HEK293T (cell line): ENCODE measurements at places on chromosomes 6 and 20.

- DNase-seq: no peak
Observed at GRCh38 chr6:26121141-26122004, 34.1 kb downstream of the HFE start.

DNA sequence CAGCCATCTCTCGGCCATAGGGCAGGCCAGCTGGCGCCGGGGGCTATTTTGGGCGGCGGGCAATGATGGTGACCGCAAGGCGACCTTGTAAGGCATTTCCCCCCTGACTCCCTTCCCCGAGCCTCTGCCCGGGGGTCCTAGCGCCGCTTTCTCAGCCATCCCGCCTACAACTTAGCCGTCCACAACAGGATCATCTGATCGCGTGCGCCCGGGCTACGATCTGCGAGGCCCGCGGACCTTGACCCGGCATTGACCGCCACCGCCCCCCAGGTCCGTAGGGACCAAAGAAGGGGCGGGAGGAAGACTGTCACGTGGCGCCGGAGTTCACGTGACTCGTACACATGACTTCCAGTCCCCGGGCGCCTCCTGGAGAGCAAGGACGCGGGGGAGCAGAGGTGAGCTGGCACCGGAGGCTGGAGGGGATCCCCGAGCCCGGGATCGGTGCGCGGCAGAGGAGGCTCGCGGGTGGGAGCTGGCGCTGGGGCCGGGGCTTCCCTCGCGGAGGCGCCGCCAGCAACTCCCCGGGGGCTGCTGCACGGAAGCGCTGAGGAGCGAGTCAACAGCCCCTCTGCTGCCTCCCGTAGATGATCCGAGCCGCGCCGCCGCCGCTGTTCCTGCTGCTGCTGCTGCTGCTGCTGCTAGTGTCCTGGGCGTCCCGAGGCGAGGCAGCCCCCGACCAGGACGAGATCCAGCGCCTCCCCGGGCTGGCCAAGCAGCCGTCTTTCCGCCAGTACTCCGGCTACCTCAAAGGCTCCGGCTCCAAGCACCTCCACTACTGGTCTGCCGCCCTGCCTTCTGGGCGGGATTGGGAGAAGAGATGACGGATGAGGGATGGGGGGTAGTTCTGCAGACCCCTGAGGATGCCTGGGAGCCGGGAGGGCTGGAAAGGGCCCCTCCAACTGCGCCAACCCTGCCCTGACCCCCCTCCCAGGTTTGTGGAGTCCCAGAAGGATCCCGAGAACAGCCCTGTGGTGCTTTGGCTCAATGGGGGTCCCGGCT is at the start of the genes CTSA and NEURL2:
Gene CTSA, plus strand, starts transcription at position 351 of the 999 bp plus-strand sequence. Its CDS starts 234 bp downstream, at position 585.
Gene NEURL2, minus strand, starts transcription at position 224 of the 999 bp plus-strand sequence. Its CDS starts 217 bp downstream, at position 7.
- DNase-seq: peak; percentile 89

GRCh38 chr20:21693322-21693721 is 12.1 kb upstream of the PAX1 start:
- peak; percentile 50 for DNase-seq

DNA sequence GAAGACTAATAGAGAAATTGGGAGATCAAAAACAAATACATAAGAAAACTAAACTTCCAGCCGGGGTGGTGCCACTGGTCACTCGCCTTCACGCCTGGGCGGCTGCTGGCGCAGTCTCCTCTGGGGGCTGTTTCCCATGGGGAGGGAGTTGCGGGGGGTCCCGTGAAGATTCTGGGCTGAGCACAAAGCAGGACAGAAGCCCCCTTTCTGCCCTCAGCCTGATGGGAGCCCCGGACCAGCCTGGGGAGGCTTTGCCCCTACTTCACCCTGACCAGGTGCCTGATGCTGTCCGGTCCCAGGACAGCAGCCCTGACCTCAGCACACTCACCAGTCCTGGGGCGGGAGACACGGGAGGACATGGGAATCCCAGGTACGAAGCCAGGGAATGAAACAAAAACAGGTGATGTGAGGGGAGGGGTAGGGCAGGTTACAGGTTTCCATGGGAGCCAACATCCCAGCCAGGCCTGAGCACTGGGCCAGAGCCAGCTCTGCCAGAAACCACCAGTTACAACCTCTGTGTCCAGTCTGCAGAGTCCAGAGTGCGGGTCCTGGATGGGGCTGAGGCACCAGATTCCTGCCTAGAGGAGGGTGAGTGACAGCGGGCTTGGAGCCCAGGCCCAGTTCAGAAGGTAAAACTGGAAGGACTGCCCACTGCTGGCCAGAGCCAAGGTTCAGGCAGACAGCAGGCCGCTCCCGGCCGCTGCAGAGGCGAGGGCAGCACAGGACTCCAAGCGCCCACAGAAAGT is 326.4 kb downstream of the TAF4 start:
- DNase-seq: no peak

DNA sequence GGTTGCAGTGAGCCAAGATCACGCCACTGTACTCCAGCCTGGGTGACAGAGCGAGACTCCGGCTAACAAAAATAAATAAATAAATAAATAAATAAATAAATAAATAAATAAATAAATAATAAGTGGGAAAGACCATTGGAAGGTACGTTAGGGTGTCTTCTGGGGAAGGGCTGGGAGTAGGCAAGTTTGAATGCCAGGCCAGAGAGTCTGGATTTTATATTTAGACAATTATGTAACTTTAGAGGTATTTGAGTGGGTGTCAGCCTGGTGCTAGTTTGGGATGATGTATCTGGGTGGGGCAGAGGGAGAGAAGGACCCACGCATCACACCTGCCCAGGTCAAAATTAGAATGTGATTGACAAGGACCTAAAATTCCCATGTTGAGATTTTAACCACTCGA is 108.5 kb upstream of the PRND start:
- DNase-seq: no peak

GRCh38 chr6:22754061-22754460 is 184.7 kb downstream of the HDGFL1 start:
- DNase-seq: no peak

- DNase-seq: no peak
Observed at GRCh38 chr6:52360601-52361413, 1.1 kb upstream of the PAQR8 start.

DNA sequence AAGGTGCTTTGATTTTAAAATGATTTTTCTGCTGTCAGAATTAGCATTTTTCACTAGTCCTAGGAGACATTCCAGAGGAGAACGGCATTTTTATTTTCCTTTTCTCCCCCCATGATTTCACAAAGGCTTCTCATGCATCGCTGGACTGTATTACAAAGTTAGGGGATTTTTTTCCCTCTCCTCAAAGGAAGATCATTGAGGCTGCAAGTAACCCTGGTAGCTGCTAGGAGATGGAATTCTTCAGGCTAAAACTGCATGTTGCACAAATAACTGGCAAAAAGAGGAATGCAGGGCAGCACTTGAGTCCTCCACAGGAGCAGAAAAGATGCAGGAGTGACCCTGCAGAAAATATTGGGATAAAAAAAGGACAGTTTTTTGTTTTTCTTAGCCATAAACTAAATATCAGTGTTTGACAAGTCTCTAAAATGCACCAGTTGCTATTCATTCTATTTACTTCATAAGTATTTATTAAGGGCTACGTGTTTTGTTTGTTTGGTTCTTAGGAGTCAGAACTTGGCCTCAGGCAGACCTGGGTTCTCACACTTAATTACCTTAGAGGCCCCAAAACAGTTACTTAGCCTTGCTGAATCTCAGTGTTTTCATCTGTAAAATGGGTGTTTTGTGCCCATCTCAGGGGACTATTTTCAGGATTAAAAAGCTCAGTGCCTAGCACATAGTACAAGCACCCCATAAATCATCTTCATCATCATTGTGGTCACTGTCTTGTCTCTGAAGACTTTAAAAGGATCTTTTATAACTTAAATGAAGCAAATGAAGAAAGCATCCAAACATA is 144.5 kb upstream of the ID4 start:
- no peak for DNase-seq

DNA sequence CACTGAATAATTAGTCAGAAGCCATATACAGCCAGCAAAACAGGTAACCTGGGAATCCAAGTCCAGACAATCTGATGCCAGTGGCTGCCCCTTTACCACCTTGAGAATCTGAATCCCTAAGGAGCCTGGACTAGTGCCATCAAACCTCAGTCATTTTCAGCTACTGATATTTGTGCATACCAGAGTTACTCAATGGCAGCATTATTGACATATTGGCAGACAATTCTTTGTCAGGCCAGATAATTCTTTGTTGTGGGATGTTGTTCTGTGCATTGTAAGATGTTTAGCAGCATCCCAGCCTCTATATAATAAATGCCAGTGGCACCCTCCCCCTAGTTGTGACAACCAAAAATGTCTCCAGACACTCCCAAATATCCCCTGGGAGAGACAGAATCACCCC is 3.2 kb upstream of the EIF2S2 start:
- no peak for DNase-seq

GRCh38 chr20:31698803-31699718 is 23.6 kb downstream of the BCL2L1 start:
- no peak for DNase-seq

- DNase-seq: no peak
Observed at GRCh38 chr6:30937265-30937664, 3.5 kb upstream of the MUCL3 start.

- DNase-seq: no peak
Observed at GRCh38 chr6:108463784-108464183, 96.9 kb upstream of the FOXO3 start.
